ENCODE measurements at places on chromosomes 1 and 21.

DNA sequence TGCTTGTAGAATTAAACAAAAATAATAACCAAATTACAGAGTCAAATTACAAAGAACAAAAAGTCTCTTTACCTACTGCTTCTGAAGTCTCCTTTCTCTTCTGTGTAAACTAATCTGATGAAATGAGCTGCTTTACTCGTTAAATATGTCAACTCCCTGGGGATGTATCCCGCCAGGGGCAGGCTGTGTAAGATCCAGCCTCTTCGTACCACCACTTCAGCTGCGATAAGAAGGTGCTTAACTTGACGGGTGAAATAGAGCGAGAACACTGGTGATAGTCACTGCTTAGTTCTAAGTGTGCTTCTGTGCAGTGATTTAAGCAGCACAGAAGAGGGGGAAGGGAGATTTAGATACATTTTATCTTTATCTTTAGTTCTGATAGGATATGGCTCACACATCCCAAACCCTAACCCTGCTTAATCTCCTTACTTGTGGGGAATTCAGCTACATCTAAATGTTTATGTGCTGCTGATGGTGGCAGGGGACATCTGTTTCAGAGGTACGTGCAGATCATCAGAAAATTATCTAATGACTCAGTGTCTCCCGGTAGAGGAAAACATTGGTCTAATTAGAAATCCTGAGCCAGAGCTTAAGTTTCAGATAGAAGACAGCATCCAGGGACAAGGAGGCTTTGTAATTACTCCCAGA, 46.0 kb downstream of the RHOU start:
- peak; percentile 55 for DNase-seq

DNA sequence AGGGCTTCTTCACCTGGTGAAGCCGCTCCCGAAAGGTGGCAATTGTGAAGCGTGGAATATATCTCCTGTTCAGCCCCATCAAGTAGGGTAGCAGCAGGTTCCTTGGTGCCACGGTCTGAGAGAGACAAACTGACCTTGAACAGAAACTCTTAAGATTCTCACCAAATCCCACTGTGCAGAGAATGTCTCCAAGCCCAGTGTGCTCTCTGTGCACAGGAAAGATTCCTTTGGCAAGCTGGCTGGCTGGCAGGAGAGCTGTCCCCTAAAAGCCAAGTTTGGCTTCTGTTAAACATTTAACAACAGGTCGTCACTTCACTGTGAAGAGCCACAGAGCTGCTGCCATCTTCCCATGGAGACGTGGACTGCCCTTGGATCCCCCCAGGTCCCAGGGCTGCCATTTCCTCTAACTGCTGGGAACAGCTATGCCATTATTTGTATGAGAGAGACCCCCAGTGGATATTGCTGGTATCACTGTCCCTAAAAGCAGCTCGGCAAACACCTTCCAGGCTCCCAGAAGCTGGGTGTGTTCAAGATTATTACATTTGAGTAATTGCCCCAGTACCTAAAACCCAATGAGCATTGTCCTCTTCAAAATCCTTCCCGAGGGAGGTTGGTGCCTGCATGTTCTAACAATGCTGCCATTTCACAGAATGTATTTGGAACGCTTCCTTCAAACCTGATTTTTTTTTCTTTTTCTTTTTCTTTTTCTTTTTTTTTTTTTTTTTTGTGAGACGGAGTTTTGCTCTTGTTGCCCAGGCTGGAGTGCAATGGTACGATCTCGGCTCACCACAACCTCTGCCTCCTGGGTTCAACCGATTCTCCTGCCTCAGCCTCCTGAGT, 71.8 kb downstream of the CD58 start:
- DNase-seq, result peak; percentile 84

DNA sequence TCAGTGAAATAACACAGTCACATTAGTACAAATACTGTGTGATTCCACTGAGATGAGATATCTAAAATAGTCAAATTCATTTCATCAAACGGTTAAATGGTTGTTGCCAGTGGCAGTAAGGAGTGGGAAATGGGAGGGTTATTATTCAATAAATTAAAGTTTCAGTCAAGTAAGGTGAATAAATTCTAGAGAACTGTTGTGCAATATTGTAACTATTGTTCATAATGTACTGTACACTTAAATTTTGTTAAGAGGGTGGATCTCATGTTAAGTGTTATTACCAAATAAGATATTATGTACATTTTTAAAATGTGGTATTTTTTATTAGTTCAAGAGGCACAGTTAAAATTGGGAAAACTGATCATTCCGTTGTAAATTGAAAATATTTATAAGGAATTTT, 463.3 kb upstream of the BRINP3 start:
- no peak for DNase-seq

GRCh38 chr1:151867765-151868411, 14.4 kb upstream of the THEM5 start:
- DNase-seq, result no peak

GRCh38 chr21:34590520-34590919, 24.4 kb downstream of the RCAN1 start:
- no peak for DNase-seq

GRCh38 chr1:112841825-112842224, 114.2 kb downstream of the SLC16A1 start:
- no peak for DNase-seq

GRCh38 chr1:93625582-93626327, 55.9 kb downstream of the BCAR3 start:
- DNase-seq, result peak; percentile 20

GRCh38 chr21:33588485-33589335, at the start of gene DONSON:
Gene DONSON, minus strand, starts transcription at chr21:33588684. Its CDS starts 43 bp downstream, at chr21:33588641.
- DNase-seq, result peak; percentile 84

DNA sequence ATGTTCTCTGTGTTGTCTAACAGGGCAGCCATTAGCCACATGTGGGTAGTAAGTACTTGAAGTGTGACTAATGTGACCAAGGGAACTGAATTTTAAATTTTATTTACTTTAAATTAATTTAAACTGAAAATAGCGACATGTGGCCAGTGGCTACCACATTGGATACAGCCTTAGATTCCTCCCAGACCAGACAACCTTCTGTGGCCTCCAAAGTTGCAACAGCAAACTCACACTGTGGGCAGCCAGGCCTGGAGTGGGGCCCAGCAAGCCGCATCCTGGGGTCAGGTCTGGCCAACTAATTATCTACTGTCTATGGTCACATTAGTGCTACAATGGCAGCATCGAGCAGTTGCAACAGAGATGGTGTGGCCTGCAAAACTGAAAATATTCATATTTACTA, 11.7 kb downstream of the EIF2D start:
- DNase-seq, result no peak

- DNase-seq, result no peak
Observed at GRCh38 chr1:55572878-55573734, 357.9 kb upstream of the USP24 start.

GRCh38 chr1:212628813-212629415, 20.4 kb downstream of the ATF3 start:
- no peak for DNase-seq

DNA sequence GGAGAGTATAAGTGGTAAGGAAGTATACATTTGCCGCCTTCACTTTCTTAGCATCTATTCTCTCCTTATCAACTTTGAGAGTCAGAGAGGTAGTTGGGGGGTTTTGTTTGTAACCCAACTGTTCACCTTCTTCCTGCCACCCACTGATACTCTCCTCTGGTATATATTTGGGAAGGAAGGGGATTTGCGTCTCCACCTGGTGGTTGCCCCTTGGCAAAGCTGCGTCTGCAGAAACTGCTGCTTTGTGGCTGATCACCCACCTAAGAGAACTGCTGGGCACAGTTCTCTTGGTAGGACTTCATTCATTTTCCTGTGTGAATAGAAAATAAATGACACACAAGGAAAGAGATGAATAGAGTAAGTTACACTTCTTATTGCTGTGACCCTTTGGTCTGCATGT, 87.0 kb downstream of the SYT14 start:
- DNase-seq, result no peak

DNA sequence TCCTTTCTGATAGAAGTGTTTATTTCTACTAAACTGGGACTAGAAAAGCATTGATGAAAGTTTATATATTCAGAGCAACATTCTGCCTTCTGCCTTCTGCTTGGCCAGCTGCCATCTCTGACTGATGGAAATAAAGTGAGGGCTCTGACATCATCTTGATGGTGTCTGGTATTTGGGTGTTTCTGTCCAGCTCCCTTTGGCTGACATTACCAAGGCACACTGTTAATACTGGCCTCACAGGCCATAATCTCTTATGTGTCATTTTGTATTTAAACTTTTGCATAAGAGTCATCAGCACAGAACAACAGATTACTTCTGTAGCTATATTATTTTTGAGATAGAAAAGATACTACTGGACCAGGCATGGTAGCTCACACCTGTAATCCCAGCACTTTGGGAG, 216.9 kb downstream of the RYR2 start:
- no peak for DNase-seq

DNA sequence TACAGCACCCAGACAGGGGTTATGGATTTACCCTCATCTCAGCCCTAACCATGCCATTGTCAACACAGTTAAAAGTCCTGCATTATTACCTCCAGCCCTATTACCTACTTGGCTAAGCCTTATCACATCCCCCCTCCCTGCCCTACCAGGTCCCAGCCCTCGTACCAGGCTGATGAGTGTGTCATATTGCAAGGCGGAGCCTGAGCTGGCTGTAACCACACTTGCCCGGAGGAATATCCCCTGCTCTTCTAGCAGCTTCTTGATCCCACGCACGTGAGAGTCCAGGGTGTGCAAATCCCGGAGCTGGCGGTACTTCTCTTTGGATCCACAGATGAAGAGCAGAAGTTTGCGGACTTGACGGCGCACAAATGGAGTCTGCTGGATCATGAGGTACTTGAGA, 87.4 kb downstream of the UBR4 start:
- no peak for DNase-seq

DNA sequence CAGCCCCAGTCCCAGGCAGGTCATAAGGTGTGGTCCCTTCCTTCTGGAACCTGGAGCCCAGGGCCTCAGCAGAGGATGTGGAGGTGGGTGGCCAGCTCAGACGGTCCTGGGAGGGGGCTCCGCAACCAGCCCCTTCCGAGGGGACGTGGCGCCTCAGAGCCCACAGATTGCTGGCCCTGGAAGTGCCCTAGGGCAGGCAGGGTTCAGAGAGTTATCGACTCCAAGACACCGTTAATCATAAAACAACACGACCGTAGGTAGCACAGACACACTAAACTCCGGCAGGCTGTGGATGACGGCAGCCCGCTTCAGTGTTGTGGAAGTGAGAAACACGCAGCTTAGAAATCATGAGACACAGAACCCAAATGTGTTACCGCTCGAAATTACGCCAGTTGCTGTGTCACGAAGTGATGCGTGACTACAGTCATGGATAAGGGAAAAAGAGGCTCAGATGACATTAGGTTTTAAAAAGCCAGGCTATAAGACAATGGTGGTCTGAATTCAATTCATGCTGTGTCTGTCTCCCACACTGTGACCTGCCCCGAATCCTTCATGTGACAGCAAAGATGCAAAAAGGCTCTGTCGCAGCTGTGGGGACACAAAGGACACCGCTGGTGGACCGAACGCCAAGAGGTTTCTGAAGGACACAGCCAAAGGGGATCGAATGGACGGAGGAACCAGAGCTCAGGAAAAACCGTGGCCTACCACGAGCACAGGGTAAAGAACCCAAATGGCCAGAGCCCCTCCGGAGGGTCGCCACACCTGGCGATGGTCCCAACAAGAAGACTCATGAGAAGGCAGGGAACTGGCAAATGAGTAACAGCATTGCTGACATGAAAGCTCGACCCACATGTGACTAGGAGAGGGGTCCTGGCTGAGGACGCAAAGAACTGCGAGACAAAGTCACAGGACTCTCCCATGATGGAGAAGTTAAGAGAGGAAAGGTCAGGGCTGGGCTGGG, 1.7 kb upstream of the SUMO3 start:
- DNase-seq, result no peak

- DNase-seq, result no peak
Observed at GRCh38 chr1:1157033-1157365, 16.7 kb upstream of the TTLL10 start.

- no peak for DNase-seq
Observed at GRCh38 chr1:56508523-56508983, 70.8 kb downstream of the PLPP3 start.

GRCh38 chr21:37204580-37204979, 62.6 kb downstream of the VPS26C start:
- no peak for DNase-seq

GRCh38 chr1:157700732-157701131, at the start of gene FCRL3:
Gene FCRL3, minus strand, starts transcription at chr1:157700769. Its CDS starts 280 bp downstream, at chr1:157700489.
- DNase-seq, result no peak

DNA sequence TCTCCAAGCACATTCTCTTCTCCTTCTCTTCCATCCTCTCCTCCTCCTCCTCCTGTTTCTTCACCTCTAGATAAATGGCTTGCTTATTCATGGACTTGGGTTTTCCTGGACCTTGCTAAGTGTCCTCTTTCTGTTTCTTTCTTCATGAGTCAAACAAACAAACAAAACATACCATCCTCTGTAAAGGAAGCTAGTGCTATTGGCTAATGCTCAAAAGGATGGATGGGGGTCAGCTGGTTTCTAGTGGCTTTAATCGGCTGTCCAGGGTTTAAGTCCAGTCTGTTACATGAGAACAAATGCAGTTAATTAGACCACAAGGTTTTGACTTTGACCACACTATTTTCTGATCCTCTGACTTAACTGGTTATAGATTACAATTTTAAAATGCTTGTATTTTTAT, 83.8 kb upstream of the TSPAN2 start:
- DNase-seq, result no peak

GRCh38 chr1:27090911-27091310, 64.0 kb downstream of the SLC9A1 start:
- DNase-seq, result no peak

DNA sequence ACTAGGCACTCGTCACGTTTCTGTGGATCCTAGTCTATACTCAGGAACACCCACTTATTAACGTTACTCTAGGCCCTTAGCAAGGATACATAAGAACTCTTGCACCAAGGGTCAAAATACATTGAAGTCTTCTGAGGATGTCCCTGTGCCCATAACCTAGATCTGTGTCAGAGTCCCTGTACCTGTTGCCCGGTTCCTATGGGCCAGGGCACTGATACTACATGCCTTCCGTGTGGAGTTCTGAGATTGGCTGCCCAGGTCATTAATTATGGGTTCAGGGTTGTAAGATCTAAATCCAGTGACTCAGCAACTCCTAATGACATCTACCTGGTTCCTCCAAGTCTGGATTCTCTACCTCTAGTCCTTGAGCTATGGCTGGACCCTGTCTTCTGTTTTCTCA, 69.5 kb downstream of the GPR137B start:
- no peak for DNase-seq
